Body of pancreas (tissue), 4 donors: ENCODE measurements at places on chromosomes 1 and 21.

- no peak overlapping the region for H3K27ac ChIP-seq
- H3K27me3 ChIP-seq: no peaks in the 10 kb centered on the region
- DNase-seq: no peak
- H3K4me1 ChIP-seq: no peaks in the 10 kb centered on the region
- no peaks in the 10 kb centered on the region for H3K36me3 ChIP-seq
These were observed 14.3 kb downstream of the ACKR1 start for GRCh38 chr1:159218649-159219636.

GRCh38 chr1:213276236-213276635, 225.2 kb downstream of the RPS6KC1 start:
- DNase-seq: no peak
- H3K4me3 ChIP-seq: no peak overlapping the region
- no peaks in the 10 kb centered on the region for H3K4me1 ChIP-seq
- no peaks in the 10 kb centered on the region for H3K36me3 ChIP-seq
- H3K27ac ChIP-seq: no peak overlapping the region

DNA sequence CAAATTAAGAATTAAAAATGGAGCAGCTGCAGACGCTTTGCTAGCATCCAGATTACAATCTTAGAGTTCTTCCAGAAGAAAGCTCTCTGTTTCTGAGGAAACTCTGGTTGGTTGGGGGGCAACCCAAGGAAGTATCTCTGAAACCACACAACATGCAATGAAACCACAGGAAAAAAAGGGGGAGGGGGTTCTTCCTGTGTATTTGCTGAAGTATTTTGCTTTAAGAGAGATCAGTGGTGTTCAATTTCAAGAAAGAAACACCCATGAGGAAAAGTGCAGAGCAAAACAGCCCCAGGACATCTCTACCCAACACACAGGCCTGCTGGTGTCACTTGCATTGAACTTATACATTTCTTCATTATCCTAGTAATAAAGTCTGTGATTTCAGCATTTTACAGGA, 19.7 kb upstream of the TIAM1 start:
- DNase-seq: no peak
- no peak overlapping the region for H3K27ac ChIP-seq
- no peak overlapping the region for H3K4me3 ChIP-seq
- H3K27me3 ChIP-seq: no peaks in the 10 kb centered on the region

DNA sequence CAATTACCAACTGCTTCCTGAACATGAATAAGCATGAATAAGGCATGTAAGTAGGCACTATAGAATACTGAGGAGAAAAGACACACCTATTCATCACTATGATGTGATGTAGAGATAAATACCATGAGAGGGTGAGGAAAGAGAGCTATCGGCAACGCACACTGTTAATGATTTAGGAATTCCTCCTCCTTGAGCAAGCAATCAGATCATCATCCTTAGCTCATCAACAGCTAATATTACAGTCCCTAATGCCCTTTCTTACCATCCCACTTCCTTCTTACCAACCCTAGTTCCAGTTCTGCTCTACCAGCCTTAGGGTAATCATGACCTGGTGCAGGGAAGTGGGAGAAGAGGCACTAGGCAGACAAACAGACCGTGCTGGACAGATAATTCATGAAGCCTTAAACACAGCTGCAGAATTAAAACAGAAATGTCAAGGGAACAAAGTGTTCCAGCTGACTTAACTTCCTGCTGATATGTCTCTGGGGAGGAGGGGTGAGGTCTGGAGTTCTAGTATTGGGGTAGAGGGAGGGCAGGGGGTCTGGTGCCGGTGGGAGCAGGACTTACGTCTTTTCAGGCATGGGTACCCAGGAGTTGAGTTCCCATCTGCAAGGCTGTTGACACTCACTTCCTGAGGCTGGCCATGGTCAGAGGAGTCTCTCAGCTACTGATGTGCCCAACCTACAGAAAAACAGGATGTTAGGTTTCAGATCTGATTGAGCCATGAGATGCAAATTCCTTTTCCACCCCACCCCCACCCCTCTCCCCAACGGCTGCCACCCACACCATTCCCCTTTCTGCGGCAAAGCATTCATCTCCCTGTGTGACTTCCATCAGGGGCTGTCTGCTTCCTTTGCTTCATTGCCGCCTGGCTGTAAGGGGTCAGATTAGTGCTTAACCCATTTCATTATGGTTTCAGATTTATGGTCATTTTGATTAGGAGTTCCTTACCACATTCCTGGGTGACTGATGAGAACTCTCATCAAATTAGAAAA, 12.6 kb upstream of the RCSD1 start:
- peak overlapping the region; percentile 41 for H3K27ac ChIP-seq
- DNase-seq: peak; percentile 10
- no peaks in the 10 kb centered on the region for H3K27me3 ChIP-seq
- no peaks in the 10 kb centered on the region for H3K36me3 ChIP-seq
- no peaks in the 10 kb centered on the region for H3K4me1 ChIP-seq

DNA sequence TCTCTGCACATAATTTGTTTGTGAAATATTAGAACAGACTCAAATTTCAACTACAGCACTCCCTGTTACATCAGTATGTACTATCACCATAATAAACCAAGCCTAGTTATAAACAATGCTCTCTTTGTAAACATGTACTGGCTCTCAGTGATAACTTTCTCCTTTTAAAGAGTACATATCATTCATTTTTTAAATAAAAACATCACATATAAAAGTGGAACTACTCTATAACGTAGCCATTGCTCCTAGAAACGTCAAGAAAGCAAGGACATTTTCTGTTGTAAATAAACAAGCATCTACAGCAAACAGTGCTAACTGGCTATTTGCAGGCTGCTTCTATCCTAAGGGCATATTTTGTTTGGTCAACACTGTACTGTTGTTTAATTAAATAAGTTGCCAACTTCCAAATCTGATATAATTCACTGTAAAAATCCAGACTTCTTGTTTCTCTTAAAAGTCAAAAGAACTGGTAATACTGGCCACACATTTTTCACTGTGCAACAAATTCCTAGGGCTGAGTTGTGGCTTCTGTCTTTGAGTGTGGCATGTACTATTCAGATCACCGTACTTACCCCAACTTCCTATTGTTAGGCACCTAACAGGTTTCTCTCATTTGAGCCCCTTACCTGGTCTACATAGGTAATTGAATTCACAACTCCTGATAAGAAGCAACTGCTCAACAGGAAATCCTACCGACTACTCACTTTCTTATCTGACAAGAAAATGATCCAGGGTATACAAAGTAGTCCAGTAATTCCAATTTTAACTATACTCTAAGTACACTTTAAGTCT, 111.9 kb downstream of the DENND1B start:
- H3K36me3 ChIP-seq: no peaks in the 10 kb centered on the region
- H3K27me3 ChIP-seq: no peaks in the 10 kb centered on the region
- no peak overlapping the region for H3K4me3 ChIP-seq
- H3K4me1 ChIP-seq: peaks cover 17% of the 10 kb centered on the region
- DNase-seq: no peak

GRCh38 chr1:6500544-6501278, 9.2 kb upstream of the PLEKHG5 start:
- H3K27me3 ChIP-seq: no peaks in the 10 kb centered on the region
- no peak overlapping the region for H3K4me3 ChIP-seq
- H3K4me1 ChIP-seq: peaks cover 17% of the 10 kb centered on the region
- no peaks in the 10 kb centered on the region for H3K36me3 ChIP-seq

GRCh38 chr1:62213075-62213914, 18.6 kb downstream of the L1TD1 start:
- no peak overlapping the region for H3K4me3 ChIP-seq
- no peaks in the 10 kb centered on the region for H3K36me3 ChIP-seq

DNA sequence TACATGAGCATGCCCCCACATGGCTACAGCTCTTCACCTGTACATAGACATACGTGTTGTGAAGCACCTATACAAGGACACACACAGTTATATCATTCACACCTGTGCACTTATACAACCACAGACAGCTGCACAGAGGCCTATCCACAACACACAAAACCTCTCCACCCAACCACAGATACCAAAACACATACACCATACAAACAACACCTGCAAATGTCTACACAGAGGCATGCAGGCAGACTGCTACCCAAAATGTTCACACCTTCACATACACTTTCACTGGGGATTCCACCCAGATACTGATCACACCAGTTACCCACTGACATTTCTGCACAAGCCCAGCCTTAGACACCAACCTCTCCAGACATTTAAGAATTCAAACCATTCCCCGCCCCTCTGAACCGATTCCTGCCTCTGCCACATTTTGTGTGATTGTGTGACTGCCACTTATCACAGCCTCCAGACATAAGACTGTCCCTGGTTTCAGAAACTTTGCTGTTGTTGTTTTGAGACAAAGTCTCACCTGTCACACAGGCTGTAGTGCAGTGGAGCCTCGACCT, 2.0 kb downstream of the C1orf232 start:
- peaks cover 37% of the 10 kb centered on the region for H3K4me1 ChIP-seq
- no peaks in the 10 kb centered on the region for H3K27me3 ChIP-seq
- H3K36me3 ChIP-seq: no peaks in the 10 kb centered on the region
- no peak for DNase-seq
- no peak overlapping the region for H3K4me3 ChIP-seq
- no peak overlapping the region for H3K27ac ChIP-seq

DNA sequence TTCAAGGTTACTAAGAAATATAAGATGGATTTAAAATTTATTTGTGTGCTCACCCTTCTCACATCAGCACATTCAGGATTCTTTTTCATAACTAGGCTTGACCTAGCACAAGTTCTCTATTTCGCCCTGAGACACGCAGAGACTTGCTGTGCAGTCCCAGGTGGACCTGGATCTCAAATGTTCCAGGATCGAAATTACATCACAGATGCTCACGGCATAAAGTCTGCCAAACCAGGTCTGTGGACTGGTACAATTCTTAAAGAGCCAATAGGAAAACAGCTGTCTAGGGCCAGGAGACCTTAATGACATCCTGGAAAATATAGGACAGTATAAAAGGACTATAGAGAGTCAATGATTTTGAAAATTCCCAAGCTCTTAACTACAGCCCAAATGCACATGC, 2.2 kb downstream of the PGBD5 start:
- no peak for DNase-seq
- no peak overlapping the region for H3K27ac ChIP-seq
- H3K4me1 ChIP-seq: peaks cover 27% of the 10 kb centered on the region
- H3K36me3 ChIP-seq: no peaks in the 10 kb centered on the region
- no peak overlapping the region for H3K4me3 ChIP-seq
- H3K27me3 ChIP-seq: no peaks in the 10 kb centered on the region

DNA sequence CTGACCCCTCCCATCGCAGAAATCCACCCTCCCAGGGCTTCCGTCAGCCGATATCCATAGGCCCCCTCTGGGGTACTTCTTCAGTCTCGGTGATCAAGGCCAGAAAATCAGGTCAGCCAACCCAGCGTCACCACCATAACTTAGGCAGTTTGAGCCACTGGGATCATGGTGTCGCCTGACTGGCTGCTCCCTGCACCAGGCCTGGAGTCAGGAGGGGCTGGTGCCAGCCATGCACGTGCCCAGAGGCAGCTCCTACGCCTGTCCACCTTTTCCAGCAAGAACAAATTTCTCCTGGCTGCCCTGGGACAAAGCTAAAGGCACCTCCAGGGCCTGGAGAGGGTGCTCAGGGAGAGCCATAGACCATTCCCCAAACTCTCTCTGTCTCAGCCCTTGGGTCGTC, 4.8 kb upstream of the CTRC start:
- DNase-seq: peak; percentile 53
- no peak overlapping the region for H3K4me3 ChIP-seq
- H3K4me1 ChIP-seq: peaks cover 89% of the 10 kb centered on the region
- H3K27ac ChIP-seq: peak overlapping the region; percentile 89
